GM12865 (cell line): ENCODE measurements at places on chromosomes 7 and 10.
A peak's percentile ranks its signal among the peaks of the same experiment; 100 is the strongest.

- DNase-seq = no peak
Measured at GRCh38 chr7:101537205-101537604, 91.9 kb downstream of the MYL10 start.

GRCh38 chr10:126250527-126251310 is 137.6 kb downstream of the ADAM12 start:
- DNase-seq = no peak

DNA sequence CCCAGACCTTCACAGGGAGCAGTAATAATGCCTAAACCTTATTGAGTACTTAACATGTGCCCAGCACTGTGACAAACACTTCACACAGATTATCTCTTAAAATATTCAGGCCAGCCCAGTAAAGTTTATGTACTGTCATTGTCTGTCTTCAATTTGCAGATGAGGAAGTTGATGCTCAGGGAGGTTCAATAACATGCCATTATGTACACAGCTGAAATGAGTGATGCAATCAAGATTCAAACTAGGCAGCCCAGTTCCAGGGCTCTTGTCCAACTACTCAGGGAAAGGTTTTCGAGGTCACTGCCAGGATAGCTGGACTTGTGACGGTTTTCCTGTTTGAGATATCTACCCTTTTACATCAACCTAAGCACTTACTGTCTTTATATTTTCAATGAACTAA is 56.1 kb downstream of the AUTS2 start:
- no peak for DNase-seq

DNA sequence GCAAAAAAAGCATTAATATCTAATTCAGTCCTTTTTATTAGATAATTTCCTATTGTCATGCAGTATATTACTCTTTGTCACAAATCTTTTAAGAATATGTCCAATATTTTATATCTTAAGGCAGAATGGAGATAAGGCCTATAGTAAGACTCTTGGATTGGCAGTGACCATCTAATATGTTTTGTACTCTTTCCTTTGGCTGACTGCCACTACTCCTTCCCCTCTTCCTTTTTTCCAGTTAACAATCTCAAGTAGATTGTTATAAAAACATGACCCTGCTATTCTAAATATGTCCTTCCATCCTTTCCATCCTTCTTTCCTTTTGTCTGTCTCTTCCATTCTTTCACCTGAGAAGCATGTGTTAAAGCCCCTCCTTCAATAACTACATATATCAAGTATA is 92.8 kb upstream of the TMEM168 start:
- DNase-seq = no peak

DNA sequence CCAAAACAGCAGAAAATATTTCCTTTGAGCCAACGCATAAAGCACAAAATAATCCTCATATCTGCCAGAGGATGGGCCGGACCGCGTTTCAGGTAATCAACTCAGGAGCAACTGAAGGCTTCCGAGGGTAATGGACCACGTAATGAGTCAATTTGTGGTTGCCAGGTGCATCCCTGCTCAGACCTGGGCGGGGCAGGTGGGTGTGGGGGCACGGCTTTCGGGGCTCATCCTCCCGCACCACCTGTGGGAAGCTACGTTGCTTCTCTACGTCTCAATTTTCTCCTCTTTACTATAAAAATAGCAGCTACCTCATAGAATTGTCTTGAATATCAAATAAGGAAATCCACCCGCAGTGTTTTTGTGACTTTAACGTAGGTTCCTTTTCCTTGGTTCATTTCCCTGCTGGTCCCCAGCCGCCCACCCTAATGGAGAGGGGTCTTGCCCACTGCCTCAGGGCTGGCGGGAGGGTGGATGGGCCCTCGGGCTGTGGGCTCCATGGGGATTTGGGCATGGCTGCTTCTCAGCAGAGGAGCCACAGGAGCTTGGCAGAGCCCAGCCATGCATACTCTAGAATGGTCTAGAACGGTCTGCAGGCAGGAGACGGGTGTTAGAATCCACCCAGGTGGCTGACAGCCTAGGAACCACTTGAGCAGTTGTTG is 324.7 kb downstream of the ADARB2 start:
- DNase-seq = no peak

GRCh38 chr7:12729112-12729511 is 41.7 kb downstream of the ARL4A start:
- DNase-seq = no peak

- DNase-seq = no peak
Measured at GRCh38 chr10:69160809-69161241, 19.2 kb upstream of the SUPV3L1 start.

GRCh38 chr10:124755581-124755980 is 11.4 kb upstream of the FAM53B start:
- no peak for DNase-seq

DNA sequence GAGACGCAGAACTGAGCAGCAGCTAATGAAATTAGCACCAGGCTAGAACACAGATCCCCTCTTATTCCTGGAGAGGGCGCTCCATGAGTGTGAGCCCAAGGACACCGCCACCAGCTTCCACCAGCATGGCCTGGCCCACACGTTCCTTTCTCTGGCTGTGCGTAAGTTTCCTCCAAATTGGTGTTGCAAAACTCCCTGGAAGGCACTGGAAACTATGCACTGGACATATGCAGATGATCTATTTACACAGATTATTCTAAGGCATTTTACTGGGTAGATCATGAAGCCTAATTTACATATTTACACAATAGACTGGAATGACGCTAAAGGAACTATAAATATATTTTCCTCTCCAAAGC is 455.6 kb upstream of the FOXK1 start:
- DNase-seq = no peak

DNA sequence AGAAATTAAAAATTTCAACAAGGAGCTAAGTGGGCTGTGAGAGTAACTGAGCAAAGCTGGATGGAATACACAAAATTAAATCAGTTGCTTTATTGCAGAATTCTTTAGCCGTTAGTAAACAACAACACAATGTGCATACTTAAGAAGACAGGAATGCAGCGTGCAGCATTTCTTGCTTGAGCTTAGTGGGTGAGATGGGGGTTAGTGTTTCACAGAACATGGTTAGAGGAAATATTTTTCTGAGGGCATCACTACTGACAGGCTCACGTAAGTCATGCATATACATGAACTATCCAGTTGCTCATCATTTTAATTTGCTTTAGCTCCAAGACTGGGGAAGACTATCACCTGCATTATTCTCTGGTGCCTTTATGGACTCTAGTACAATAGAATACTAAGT is 80.8 kb downstream of the CD36 start:
- DNase-seq = no peak

GRCh38 chr7:28512668-28513440 is 100.5 kb downstream of the CREB5 start:
- no peak for DNase-seq

GRCh38 chr10:35643151-35644049 is 1.3 kb upstream of the FZD8 start:
- peak; percentile 21 for DNase-seq

DNA sequence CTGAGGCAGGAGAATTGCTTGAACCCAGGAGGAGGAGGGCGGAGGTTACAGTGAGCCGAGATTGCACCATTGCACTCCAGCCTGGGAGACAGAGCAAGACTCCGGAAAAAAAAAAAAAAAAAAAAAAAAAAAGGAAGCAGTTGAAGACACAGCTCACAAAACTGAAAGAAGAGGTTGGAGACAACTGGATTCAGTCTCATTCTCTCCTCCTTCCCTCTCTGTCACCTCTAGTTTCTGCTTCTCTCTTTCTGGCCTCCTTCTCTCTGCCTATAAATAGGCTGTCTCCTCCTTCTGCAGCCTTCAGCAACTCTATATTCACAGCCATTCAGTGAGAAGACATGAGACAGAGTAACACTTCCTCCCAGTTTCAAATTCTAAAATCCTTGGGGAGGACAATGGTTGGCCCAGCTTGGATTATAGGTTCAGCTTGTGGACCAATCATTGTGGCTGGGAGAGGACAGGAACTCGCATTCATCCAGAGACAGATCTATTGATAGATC is 125.6 kb upstream of the HABP2 start:
- no peak for DNase-seq

- DNase-seq = no peak
Measured at GRCh38 chr10:17289763-17290162, 61.7 kb downstream of the VIM start.
